ENCODE measurements at places on chromosomes 5 and 9. TPM values are rescaled to one million over a fixed set of nuclear protein-coding genes. Genes with fewer than 3 reads are reported as not detected.

- no peak for DNase-seq
Observed at GRCh38 chr9:1294641-1295258, 244.6 kb downstream of the DMRT2 start.

SPATA31D4 gene
- not detected for total RNA-seq

- no peak for DNase-seq
Observed at GRCh38 chr9:77820293-77820954, 172.3 kb upstream of the GNA14 start.

MGAT4B gene
- 55.5 TPM for total RNA-seq

GRCh38 chr9:92808726-92809451 lies 44.3 kb upstream of the BICD2 start:
- DNase-seq = no peak

RASEF gene
- 12.6 TPM for total RNA-seq

DNA sequence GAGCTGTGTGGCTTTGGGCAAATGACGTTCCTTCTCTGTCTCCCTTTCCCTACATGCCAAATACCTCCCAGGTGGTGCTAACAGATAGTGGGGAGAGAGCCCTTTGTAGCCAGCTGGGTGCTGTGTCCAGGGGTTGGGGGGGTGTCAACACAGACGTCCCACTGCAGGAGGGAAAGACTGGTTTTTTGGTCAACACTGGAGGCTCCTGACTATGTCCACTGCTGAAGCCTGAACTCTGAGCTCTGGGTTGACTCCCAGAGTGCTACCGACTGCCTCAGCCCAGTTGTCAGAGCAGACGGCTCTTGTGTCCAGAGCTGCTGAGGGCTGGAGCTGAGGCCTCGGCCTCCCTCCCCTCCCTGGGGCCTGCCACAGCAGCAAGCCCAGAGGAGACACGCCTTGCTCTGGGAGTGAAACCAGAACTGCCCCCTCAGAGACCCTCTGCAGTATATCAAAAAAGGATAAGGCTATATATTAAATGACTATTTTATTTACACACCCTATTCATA lies 14.8 kb upstream of the SLC25A51 start:
- no peak for DNase-seq

DNA sequence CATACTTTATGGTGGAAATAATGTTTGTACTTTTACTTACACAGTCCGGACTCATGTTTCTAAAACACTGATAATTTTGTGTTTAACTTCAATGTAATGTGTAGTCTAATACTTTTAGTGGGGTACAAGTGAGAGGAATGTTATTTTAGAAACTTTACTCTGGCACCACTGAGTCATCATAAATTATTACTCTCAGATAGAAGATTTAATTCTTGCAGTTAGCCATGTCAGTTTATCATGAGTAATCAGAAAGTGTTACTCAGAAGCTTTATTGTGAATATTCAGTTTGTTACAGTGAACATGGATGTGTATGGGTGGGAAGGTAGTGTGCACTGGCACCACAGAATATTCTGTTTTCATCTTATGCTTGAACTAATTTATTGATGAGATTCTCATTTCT lies 20.0 kb downstream of the OGN start:
- DNase-seq = no peak

- no peak for DNase-seq
Observed at GRCh38 chr9:88801214-88801796, 190.0 kb upstream of the S1PR3 start.

- DNase-seq = no peak
Observed at GRCh38 chr5:78753093-78753531, 104.5 kb upstream of the LHFPL2 start.

DNA sequence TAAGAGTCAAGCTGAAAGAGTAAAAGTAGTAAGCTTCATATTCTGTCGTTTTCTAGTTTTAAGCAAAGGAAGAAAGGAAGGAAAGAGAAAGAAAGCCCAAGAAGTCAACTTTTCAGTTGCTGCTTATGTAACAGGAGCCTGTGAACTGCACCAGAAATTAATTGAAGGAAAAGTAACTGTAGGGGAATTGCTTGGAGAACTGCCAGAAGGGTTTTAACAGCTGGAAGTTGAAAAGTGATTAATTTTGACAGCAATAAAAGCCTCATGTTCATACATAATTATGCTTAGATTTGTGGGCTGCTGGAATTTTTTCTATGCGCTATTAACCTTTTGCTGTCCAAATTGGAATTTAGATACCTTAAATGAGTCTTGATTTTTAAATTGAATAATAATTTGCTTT lies 255.7 kb downstream of the ENC1 start:
- peak; percentile 95 for DNase-seq

- no peak for DNase-seq
Observed at GRCh38 chr9:37191403-37192089, 71.2 kb downstream of the ZCCHC7 start.

DNA sequence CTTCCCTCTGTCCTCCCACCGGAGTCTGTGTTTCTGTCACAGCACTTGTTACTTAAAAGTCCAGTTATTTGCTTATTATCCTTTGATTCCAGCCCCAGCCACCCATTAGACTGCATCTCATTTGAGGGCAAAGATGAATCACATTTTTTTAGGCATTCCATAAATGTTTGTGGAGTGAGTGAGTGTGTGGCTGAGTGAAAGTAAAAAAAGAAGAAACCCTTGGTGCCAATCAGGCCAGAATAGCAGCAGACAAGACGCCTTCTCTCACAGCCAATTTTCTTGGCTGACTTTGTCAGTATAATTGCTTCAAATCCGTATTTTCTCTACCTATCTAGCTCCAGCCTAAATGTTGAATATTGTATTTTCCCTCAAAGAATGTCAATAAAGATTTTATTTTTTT lies 613.0 kb upstream of the WWC1 start:
- DNase-seq = no peak

DNA sequence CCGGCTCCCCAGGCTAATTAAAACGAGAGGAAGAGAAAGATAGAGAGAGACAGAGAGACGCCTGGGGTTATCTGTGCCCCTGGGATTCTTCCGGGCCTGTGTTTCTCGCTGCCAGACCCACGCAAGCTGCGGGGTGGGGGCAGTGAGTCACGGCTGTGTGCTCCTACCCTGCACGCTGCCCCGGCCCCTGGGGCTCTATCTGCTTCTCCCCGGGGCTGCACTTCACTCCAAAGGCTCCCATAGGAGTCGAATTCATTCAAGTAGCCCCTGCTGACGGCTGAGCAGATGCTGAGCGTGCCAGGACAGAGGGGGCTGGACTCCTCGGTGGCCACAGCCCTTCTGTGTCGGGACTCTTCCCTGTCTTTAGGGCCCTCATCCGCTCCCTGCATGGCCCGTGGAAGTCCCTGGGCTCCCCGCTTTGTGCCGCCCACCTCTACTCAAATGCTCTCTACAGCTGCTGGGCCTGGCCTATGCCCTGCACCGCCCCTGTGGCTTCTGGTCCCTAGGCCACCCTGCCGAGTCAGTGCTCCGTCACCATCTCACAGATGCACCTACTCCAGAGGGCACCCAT lies 22.8 kb downstream of the SARDH start:
- peak; percentile 79 for DNase-seq

DNA sequence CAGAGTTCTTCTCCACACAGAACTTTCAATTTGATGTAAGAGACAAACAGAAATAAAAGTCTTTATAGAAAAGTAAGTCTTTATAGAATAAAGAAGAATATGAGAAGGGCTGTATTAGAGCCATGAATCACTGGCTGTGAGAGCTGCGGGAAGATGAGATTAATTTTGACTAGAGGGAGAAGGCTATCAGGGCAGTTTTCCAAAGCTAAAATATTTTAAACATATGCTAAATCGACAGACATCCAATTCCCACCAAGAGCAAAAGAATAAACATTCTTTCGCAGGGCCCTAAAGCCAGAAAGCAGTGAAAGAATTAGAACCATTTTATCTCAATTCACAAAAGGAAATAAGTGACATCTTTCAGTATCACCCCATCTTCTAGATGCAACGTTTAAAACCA lies 208.3 kb upstream of the MAP3K1 start:
- DNase-seq = no peak

DNA sequence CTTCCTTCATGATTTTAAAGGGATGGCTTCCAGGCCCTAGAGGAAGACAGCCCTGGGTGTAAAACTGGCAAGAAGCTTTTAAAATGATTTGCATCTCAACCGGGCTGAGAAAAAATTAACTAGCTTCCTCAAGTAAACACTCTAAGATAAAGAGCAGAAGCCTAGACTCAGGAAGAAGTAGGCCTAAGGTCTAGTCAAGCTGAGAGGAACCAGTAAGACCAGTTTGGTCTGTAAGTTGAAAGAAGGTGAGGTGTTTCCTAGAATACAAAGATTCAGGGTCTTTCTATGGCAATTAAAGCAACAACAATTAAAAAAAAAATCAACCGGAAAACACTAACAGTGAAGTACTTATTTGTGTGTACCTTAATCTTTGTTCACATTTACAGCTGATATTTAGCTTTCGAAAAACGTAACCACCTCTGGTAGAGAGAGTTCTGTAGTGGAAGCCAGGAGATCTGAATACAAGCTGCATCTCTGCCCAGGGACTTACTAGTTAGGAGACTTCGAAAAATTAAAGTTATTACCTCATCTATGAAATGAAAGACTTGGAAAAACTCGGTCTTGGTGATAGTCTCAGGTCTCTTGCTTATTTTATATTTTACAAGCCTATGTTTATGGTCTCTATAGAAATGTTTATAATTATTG lies 75.7 kb downstream of the TUSC1 start:
- no peak for DNase-seq

DNA sequence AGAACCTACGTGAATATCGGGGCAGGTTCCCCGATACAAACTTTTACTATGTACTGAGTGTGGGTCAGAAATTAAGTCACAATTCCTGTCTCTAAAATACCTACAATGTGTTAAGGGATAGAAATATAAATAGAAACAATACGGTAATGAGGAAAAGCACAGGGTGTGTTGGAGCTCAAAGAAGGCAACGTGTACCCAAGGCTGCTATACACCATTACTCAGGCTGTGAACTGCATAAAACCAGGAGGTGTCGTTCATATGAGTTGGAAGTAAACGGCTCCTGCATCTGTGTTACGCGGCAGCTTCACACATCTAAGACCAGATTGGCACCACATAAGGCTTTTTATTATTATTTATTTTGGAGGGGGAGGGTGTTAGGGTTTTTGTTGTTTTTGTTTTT lies 50.1 kb upstream of the TRPM3 start:
- no peak for DNase-seq

DNA sequence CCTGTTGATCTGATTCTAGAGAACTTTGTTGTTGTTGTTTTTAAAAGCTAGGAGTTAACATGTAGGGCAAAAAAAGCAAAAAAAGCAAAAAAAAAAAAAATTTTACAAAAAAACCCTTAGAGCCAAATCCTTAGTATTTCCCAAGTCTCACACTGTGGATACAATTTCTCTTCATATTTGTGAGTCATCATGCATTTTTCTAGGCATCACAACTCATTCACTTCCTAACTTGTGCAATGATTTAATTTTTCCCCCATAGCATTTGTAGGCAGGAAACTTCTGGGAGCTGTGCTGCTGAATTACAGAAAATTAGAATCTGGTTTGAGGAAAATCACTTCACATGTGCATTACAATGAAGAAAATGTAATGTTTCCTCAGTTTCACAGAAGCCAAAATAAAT lies 91.9 kb downstream of the MARCHF3 start:
- DNase-seq = no peak

ABCA1 gene
- 0.04 TPM for total RNA-seq

GRCh38 chr9:118962426-118962825 lies 406.8 kb downstream of the BRINP1 start:
- peak; percentile 39 for DNase-seq

PLK2 gene
- total RNA-seq = 38.8 TPM

- peak; percentile 75 for DNase-seq
Observed at GRCh38 chr5:57887851-57888621, 405.4 kb upstream of the ACTBL2 start.

- DNase-seq = no peak
Observed at GRCh38 chr9:137306850-137307254, 4.8 kb upstream of the NRARP start.

GRCh38 chr9:115296831-115297565 lies 179.0 kb upstream of the TNC start:
- no peak for DNase-seq

FRMD3 gene
- 17.6 TPM for total RNA-seq

MZB1 gene
- 0.24 TPM for total RNA-seq

DNA sequence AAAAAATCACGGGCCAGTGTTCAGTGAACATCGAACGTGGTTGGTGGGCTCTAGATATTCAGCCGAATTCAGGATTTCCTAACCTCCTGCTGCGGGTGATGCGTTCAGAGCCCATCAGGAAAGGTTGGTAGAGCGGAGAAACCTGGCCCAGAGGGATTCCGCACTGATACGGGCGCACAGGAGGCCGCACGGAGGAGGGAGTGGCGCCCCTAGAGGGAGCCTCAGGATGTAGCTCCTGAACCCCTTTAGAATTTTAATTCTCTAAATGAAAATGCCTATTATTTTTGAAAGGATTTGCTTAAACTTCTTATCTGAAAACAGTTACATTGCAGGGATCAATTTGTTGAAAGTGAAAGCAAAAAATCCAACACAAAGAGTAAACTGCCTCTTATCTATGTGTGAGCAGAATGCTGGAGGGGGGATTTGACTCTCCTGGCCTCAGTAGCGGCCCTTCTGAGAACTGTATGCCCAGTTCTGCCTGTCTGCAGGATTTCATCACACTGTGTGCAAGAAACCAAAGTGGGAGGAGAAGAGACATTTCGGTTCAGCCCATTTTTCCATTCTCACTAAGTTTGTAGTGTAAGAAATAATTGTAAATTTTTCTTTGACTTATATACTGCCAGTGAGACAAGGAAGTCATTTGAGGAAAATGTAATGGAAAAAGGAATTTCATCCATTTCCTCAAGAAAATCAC lies 75.9 kb downstream of the TENT4A start:
- DNase-seq = no peak

GRCh38 chr9:124017051-124017928 lies 5.7 kb downstream of the LHX2 start:
- no peak for DNase-seq

DNA sequence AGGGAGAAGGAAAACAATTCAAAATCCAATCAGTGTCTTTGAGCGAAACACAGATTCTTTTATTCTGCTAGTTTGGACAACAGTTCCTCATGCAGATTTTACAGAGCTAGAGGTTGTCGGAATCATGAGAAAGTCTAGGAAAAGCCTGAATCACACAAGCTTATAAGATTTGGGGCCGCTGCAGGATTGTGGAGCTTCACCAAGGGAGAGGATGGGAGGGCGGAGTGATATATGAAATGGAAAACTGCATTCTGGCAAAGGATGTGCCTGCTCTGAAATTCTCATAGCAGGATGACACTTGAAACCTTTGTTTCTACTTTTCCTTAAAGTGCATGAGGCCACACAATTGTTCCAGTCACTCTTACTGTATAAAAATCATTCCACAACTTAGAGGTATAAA lies 134.3 kb downstream of the OR2K2 start:
- DNase-seq = no peak

- DNase-seq = no peak
Observed at GRCh38 chr9:70971723-70972122, 149.7 kb downstream of the TRPM3 start.

NUTM2G gene
- total RNA-seq = not detected

- DNase-seq = peak; percentile 45
Observed at GRCh38 chr9:99103054-99103895, 1.6 kb upstream of the TGFBR1 start.

- no peak for DNase-seq
Observed at GRCh38 chr5:103000089-103000488, 119.8 kb downstream of the GIN1 start.
